COR-L47 (cell line): ENCODE measurements at places on chromosomes 13 and 19.

DNA sequence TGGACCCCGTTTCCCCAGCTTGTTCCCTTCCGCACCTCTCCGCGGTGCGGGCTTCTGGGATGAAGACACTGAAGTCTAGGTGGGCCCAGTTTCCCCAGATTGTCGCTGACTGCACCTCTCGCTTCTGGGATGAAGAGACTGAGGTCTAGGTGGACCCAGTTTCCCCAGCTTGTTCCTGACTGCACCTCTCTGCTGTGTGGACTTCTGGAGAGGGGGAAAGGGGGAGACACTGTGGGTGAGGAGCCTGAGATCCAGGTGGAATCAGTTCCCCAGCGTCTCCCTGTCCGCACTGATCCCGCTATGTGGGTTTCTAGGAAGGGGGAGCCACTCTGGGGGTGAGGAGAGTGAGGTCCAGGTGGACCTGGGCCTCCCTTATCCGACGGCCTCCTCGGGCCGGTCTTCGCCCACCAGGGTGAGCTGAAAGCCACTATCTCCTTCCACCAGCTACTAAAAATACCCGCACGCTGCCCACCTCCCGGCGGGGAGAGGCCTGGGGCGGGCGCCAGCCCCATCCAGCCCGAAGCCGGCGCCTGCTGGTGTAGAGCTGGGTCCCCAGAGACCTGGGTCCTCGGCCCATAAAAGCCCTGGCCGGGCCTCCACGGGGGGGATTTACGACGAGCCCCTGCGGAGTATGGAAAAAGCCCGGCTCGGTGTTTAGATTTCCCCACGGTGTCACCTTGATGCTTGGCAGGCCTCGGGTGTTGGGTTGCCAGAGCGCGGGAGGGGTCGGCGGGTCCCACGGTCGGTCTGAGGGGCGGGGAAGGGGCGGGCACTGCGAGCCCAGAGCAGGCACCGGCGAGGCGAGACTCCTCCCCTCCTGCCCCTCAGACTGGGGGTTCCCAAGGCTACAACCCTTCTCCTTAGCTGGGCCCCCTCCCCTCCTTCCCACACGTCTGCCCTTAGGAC, 10.6 kb downstream of the FUT6 start:
- peak; percentile 79 for DNase-seq

- peak; percentile 12 for DNase-seq
Observed at GRCh38 chr13:46687810-46688209, 109.2 kb downstream of the ESD start.

GRCh38 chr13:108226184-108226583, 8.0 kb downstream of the ABHD13 start:
- DNase-seq = peak; percentile 87

- no peak for DNase-seq
Observed at GRCh38 chr13:80284290-80284689, 56.6 kb downstream of the SPRY2 start.

- DNase-seq = peak; percentile 11
Observed at GRCh38 chr13:97214921-97215320, 7.2 kb upstream of the MBNL2 start.

DNA sequence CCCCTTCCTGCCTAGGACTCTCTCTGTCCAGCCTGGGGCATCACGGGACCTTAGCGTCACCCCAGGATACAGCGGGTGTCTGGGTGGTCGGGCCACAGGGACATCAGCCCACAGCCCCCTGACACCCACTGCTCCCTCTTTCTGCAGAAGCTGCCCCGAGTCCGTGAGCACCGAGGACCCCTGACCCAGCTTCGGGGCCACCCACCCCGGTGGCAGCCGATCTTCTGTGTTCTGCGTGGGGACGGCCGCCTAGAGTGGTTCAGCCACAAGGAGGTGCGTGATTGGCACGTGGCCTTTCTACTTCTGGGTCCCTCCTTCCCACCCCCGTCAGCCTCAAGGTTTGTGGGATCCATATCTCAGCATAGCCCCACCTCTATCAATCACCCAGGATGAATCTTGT, 20.7 kb downstream of the PGLS start:
- no peak for DNase-seq

- DNase-seq = peak; percentile 26
Observed at GRCh38 chr13:53206455-53206854, 177.8 kb downstream of the OLFM4 start.

DNA sequence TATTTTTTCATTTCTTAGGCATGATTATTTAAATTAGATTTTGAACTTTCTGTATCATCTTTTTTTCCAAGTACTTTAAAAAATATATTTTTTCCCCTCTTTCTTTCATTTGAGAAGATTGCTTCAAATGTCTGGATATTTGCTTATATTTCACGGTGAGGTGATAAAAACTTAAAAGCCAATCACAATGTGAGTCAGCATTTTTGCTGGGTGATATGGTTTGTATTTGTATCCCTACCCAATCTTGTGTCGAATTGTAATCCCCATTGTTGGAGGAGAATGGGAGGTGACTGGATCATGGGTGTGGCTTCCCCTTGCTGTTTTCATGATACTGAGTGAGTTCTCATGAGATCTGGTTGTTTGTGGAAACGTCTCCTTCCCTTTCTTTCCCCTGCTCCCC, 320.5 kb downstream of the OXGR1 start:
- no peak for DNase-seq

DNA sequence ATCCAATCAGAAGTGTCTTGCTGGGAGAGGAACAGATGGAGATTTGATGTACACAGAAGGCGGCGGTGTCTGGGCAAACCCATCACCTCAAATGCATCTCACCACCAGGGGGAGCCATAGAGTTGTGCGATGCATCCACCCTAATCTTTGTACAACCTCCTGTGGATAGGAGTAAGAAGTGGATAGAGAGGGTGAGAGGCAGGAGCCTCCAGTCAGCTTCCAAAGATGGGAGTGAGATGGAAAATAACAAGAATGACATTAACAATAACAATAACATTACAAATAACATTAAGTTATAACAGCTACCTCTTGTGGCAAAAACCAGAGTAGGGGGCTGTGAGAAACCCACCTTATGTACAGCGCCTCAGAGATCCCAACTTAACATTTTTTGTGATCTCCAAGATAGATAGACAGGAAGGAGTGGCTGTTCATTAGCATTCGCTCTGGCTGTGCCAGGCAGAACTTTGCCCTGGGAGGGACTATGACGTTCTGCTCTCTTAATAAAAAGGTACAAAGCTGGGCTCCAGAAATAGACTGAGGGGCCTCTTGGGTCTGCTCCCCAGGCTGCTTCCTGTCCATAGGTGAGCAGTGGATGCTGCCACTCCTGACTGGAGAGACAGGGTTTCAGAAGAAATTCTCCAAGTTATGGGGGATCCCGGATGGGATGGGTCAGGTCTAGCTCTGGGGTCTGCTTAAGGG, 5.2 kb upstream of the CEACAM18 start:
- DNase-seq = peak; percentile 18

- DNase-seq = no peak
Observed at GRCh38 chr19:33769208-33769607, 27.5 kb upstream of the KCTD15 start.

- DNase-seq = no peak
Observed at GRCh38 chr13:74194846-74195245, 60.6 kb upstream of the KLF12 start.

GRCh38 chr19:1776606-1777147, 23.4 kb downstream of the ONECUT3 start:
- DNase-seq = no peak

GRCh38 chr13:107665926-107666458, 549.3 kb downstream of the LIG4 start:
- DNase-seq = no peak

DNA sequence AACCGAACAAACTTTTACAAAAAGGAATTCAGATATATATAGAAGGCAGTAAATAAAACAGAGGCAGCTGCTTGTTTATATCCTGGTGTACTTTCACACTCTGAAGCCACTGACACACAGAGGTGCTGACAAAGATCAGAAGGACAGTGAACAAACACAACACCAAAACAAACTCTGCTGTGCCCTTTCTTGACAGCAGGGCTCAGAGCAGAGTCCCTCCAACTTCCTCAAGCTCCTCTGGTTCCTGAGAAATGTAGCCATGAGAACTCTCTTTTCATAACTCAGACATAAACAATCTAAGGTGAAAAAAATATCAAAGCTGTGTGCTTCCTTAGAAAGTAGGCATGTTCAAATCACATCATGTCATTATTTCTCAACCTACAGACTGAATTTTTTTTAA, 1052.8 kb upstream of the SPRY2 start:
- no peak for DNase-seq

GRCh38 chr19:16587833-16588823, 15.9 kb upstream of the SLC35E1 start:
- no peak for DNase-seq

- DNase-seq = no peak
Observed at GRCh38 chr19:44823373-44823698, 14.4 kb downstream of the BCAM start.

DNA sequence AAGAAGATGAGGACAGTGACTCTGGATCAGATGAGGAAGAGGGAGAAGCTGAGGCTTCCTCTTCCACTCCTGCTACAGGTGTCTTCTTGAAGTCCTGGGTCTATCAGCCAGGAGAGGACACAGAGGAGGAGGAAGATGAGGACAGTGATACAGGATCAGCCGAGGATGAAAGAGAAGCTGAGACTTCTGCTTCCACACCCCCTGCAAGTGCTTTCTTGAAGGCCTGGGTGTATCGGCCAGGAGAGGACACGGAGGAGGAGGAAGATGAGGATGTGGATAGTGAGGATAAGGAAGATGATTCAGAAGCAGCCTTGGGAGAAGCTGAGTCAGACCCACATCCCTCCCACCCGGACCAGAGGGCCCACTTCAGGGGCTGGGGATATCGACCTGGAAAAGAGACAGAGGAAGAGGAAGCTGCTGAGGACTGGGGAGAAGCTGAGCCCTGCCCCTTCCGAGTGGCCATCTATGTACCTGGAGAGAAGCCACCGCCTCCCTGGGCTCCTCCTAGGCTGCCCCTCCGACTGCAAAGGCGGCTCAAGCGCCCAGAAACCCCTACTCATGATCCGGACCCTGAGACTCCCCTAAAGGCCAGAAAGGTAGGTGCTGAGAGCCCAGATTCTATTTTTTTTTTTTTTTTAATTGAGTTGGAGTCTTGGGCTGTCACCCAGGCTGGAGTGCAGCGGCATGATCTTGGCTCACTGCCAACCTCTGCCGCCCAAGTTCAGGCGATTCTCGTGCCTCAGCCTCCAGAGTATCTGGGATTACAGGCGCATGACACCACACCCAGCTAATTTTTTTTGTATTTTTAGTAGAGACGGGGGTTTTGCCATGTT, 2.3 kb downstream of the PPP1R15A start:
- DNase-seq = peak; percentile 72

- no peak for DNase-seq
Observed at GRCh38 chr13:31970231-31970930, 61.2 kb upstream of the FRY start.

- DNase-seq = no peak
Observed at GRCh38 chr19:38975861-38976271, 324 bp upstream of the FBXO17 start.

DNA sequence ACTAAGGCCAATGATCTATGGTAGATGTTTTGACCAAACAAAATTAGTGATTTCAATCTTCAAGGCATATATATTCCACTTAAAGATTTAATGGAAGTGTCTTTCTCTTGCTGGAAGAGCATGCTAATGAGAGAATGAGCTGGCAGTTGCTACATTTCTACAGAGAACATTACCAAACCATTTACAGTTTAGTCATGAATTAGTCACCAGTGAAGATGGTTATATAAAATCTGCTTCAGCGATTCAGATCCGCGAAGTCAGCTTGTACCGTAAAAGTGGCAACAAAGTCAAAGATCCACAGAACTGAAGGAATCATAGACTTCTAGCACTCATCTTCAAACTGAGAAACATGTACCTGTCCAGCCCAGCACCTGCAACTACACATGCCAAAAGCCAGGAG, 156.3 kb downstream of the SLITRK5 start:
- DNase-seq = no peak

GRCh38 chr13:78875792-78876580, 217.0 kb upstream of the OBI1 start:
- no peak for DNase-seq

DNA sequence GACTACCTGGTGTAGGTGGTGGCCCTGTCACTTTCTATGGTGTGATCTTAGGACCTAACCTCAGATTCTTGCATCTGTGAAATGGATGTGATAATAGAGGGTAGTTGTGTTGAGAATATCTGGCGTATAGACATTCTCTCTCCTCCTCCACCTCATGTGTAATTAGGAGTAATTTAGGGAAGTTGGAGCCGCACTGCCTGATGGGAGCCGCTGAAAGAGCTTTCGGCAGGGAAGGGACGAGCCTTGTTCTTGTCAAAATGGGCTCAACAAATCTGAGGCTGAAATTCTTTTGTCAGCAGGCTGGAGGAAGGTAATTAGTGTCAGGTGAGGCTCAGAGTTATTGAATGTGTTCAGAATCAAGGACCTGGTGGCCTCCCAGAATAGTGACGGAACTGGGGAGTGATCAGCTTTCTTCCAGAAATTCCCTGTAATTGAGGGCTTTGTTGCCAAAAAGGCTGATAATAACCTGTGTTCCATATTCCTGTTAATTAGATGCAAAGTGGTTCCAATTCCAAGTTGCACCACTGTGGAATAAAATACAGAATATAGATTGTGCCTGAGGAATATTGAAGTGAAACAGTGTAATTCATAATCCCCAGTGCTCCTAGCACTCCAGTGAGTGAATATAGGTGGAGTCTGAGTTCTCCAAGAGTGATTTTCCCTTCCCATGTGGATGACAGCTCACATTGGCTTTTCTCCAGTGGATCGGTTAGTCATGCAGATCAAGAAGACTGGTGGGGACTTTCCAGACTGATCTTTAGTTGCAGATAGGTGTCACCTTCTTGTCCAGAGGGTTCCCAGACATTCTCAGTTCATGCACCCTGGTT, 47.5 kb downstream of the SPATA13 start:
- peak; percentile 18 for DNase-seq

- DNase-seq = peak; percentile 59
Observed at GRCh38 chr13:19959141-19959830, 759 bp downstream of the ZMYM2 start.

DNA sequence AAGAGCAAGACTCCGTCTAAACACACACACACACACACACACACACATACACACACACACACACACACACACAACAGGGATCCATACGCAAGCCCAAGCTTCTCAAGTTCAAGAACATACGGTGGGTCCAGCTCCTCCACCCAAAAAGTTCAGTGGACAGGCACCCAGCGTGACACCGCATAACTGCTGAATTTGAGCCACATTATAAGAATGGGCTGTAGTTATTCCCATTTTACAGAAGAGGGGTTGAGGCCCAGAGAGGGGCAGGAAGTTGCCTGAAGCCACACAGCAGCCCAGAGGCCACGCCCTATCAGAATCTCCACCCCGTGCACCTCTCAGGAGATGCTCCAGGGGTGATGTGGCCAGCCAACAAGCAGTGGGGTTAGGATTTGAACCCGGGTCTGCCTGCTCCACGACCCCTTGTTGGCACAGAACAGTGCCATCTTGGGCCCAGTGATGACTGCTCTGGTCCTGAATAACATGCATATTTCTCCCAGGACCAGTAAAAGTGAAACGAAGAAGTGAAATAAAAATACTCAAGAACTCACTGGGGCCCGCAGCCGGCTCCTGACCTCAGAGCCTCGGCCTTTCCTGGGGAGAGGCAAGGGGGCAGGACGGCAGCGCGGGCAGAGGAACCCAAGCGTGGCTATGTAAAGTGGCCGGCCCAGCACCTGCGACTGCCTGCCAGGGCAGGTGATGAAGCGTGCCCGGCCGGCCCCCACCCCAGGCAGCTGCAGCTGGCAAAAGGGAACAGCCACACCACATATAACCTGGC, 61.9 kb downstream of the AP1M1 start:
- no peak for DNase-seq

GRCh38 chr13:70792121-70792520, 683.9 kb upstream of the KLHL1 start:
- DNase-seq = no peak
